ENCODE measurements at places on chromosomes 12 and 14. TPM values are rescaled to one million over a fixed set of nuclear protein-coding genes. Genes with fewer than 3 reads are reported as not detected.

GRCh38 chr12:112711026-112711425 is 80.5 kb upstream of the RPH3A start:
- H3K36me3 ChIP-seq, result no peaks in the 10 kb centered on the region
- H3K4me3 ChIP-seq, result no peak overlapping the region
- DNase-seq, result no peak
- no peaks in the 10 kb centered on the region for H3K4me1 ChIP-seq

DNA sequence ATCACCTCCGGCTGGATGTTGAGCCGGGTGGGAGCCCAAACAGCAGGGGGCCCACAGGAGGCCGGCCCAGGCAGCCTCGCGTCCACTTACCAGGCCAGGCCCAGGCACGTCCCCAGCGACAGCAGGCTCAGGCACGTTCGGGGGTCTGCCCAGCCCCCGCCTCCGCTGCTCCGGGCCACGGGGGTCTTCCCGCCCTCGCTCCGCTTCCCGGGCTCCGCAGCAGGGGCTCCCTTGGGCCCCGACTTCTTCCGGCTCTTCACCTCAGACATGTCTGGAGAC is 216 bp downstream of the IKBIP start:
- peaks cover 12% of the 10 kb centered on the region for H3K4me1 ChIP-seq
- peak; percentile 35 for DNase-seq
- H3K27me3 ChIP-seq, result no peaks in the 10 kb centered on the region

PRR13 gene
- total RNA-seq, result 111 TPM

SPTSSA gene
- 50.2 TPM for total RNA-seq

JKAMP gene
- 50.6 TPM for total RNA-seq

MAX gene
- total RNA-seq, result 79.2 TPM

DNA sequence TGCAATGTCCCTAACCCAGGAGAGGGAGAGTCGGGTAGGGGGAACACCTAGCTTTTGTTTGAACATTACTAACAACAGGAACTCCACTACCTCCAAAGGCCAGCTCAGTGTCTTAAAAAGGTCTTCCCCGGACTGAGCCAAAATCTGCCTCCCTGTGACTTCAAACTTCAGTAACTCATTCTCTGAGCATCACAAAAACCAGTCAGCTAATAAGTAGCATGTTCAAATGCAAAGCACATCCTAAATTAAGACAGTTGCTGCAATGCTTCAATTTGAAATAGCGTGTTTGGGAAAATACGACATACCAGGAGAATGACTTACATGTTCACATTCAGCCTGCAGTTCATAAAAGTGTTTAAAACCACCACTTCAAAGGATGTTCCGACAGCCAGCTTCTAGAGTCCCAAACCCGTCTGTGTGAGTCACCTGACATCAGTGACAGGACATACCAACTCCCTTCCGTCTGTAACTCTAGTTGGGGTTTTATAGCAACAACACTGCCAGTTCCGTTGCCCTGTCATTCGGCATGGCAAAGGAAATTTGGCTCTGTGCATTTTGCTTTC is 13.0 kb downstream of the ZFP36L1 start:
- no peak for DNase-seq
- no peak overlapping the region for H3K4me3 ChIP-seq
- H3K36me3 ChIP-seq, result no peaks in the 10 kb centered on the region
- H3K27me3 ChIP-seq, result no peaks in the 10 kb centered on the region

- peaks cover 18% of the 10 kb centered on the region for H3K27me3 ChIP-seq
- H3K36me3 ChIP-seq, result no peaks in the 10 kb centered on the region
- no peaks in the 10 kb centered on the region for H3K4me1 ChIP-seq
- H3K4me3 ChIP-seq, result no peak overlapping the region
Observed at GRCh38 chr12:128974881-128975280, 121.6 kb downstream of the GLT1D1 start.

GRCh38 chr12:59700153-59700450 is 104.3 kb downstream of the SLC16A7 start:
- no peak overlapping the region for H3K27ac ChIP-seq
- H3K36me3 ChIP-seq, result no peaks in the 10 kb centered on the region
- no peak for DNase-seq
- H3K27me3 ChIP-seq, result no peaks in the 10 kb centered on the region
- H3K4me3 ChIP-seq, result no peak overlapping the region

GRCh38 chr14:73795974-73796373 is 55.7 kb upstream of the PTGR2 start:
- H3K36me3 ChIP-seq, result no peaks in the 10 kb centered on the region
- H3K4me3 ChIP-seq, result no peak overlapping the region
- peaks cover 11% of the 10 kb centered on the region for H3K4me1 ChIP-seq
- no peaks in the 10 kb centered on the region for H3K27me3 ChIP-seq
- H3K27ac ChIP-seq, result no peak overlapping the region

GRCh38 chr12:31478425-31478824 is 112.5 kb downstream of the DENND5B start:
- DNase-seq, result no peak
- no peak overlapping the region for H3K27ac ChIP-seq
- H3K27me3 ChIP-seq, result no peaks in the 10 kb centered on the region
- H3K36me3 ChIP-seq, result no peaks in the 10 kb centered on the region
- H3K4me1 ChIP-seq, result peaks cover 3% of the 10 kb centered on the region
- no peak overlapping the region for H3K4me3 ChIP-seq

LPAR5 gene
- total RNA-seq, result 8.1 TPM

DNA sequence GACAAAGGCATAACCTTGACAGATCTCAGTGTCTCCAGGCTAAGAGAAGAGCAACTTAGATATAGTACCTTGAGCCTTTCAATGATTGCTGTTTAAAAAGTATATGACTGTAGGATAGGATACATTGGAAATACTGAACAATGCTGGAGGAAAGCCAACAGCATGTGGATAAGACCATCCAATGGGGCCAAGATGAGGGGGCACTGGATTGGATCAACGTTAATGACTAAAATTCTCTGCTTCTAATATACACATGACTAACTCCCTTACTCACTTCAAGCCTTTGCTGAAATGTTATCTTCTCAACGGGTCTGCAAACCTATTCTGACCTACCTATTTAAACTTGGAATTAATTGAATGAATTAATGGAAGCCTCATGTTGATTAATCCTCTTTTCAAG is 354.9 kb downstream of the RAD51B start:
- no peaks in the 10 kb centered on the region for H3K36me3 ChIP-seq
- H3K4me1 ChIP-seq, result no peaks in the 10 kb centered on the region
- DNase-seq, result no peak
- H3K4me3 ChIP-seq, result no peak overlapping the region
- no peak overlapping the region for H3K27ac ChIP-seq
- H3K27me3 ChIP-seq, result no peaks in the 10 kb centered on the region

- DNase-seq, result no peak
- no peaks in the 10 kb centered on the region for H3K27me3 ChIP-seq
- no peak overlapping the region for H3K4me3 ChIP-seq
- H3K36me3 ChIP-seq, result no peaks in the 10 kb centered on the region
Observed at GRCh38 chr12:62732861-62733427, 202.0 kb downstream of the PPM1H start.

DNA sequence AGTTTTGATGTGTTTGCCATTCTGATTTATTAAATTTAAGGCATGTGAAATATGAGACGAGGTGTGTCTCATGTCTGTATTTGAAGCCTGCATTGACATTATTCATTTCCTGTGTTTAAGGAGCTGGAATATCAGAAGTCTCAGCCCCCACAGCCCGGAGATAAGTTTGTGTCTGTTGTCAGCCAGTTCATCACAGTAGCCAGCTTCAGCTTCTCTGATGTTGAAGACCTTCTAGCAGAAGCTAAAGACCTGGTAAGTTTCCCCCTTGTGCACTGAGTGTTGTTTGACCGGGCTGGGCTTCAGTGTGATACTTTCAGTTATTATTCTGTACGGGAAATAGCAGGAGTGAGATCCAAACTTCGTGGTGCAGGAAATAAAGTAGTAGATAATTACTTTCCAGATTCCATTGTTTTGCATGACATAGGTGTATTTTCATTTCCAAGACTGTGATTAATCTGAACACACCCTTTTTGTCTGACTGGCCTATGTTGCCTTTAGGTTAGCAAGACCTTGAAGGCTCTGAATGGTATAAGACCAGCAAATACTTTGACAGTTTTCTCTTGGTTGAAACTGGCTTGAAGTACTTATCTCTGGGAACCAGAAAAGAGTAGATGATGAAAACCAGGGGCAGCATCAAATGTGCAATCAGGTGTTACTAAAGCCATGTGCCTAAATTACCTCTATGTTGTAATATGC is 101.5 kb downstream of the GPR135 start:
- no peaks in the 10 kb centered on the region for H3K36me3 ChIP-seq
- peaks cover 7% of the 10 kb centered on the region for H3K4me1 ChIP-seq
- no peak overlapping the region for H3K27ac ChIP-seq
- no peak for DNase-seq
- H3K27me3 ChIP-seq, result no peaks in the 10 kb centered on the region

DNA sequence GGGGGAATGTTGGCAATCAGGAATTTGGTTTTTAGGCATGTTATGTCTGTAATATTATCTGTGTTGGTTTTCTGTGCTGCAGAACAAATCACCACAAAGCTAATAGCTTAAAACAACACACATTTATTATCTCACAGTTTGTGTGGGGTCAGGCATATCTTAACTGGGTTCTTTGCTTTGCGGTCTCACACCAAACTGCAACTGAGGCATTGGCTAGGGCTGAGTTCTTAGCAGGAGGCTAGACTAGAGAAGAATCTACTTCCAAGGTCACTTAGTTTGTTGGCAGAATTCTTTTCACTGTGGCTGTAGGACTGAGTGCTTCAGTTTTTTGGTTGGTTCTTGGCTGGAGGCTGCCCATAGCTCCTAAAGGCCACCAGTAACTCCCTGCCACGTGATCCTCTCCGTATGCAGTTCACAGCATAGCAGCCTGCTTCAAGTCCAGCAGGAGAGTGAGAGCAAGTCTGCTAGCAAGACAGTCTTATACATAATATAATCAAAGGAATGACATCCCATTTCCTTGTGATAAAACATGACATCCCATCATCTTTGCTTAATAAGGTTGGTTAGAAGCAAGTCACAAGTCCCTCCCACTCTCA is 21.6 kb downstream of the ATF1 start:
- peaks cover 18% of the 10 kb centered on the region for H3K36me3 ChIP-seq
- DNase-seq, result no peak
- no peak overlapping the region for H3K27ac ChIP-seq
- H3K4me3 ChIP-seq, result no peak overlapping the region
- H3K4me1 ChIP-seq, result no peaks in the 10 kb centered on the region
- H3K27me3 ChIP-seq, result no peaks in the 10 kb centered on the region

GRCh38 chr12:71029302-71029701 is 108.8 kb upstream of the PTPRR start:
- DNase-seq, result no peak
- no peaks in the 10 kb centered on the region for H3K4me1 ChIP-seq
- H3K27ac ChIP-seq, result no peak overlapping the region
- no peaks in the 10 kb centered on the region for H3K36me3 ChIP-seq

GRCh38 chr12:119829439-119829838 is 47.7 kb downstream of the CIT start:
- DNase-seq, result no peak
- H3K27me3 ChIP-seq, result no peaks in the 10 kb centered on the region
- H3K36me3 ChIP-seq, result no peaks in the 10 kb centered on the region
- H3K27ac ChIP-seq, result no peak overlapping the region
- H3K4me3 ChIP-seq, result no peak overlapping the region

TC2N gene
- total RNA-seq, result 4.7 TPM

KRT85 gene
- not detected for total RNA-seq

KIF21A gene
- 9.2 TPM for total RNA-seq

GRCh38 chr14:104786091-104786586 is 9.4 kb downstream of the AKT1 start:
- H3K36me3 ChIP-seq, result no peaks in the 10 kb centered on the region
- H3K27me3 ChIP-seq, result no peaks in the 10 kb centered on the region
- H3K4me3 ChIP-seq, result no peak overlapping the region

DNA sequence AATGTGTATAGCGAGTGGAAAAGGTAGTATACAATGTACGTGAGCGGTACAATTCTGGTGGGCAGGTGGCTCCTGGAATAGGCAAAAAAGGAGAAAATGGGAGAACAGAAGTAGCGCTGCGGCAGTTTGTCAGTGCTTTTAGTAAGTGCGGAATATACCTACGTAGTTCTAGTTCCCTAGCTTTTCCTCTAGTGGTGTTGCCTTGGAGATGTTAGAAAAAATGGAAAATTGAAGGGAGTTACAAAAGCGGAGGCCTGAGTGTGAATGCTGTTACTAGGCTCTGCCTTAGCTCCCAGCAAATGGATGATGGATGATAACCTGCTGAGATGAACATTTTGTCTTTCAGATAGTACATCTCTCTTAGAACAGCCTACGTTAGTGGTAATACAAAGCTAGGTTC is 1.1 kb downstream of the TTC8 start:
- DNase-seq, result no peak
- no peak overlapping the region for H3K4me3 ChIP-seq
- H3K27me3 ChIP-seq, result no peaks in the 10 kb centered on the region
- H3K4me1 ChIP-seq, result peaks cover 48% of the 10 kb centered on the region
- H3K27ac ChIP-seq, result no peak overlapping the region
- H3K36me3 ChIP-seq, result no peaks in the 10 kb centered on the region

GRCh38 chr14:32731249-32731648 is 207.4 kb upstream of the NPAS3 start:
- H3K36me3 ChIP-seq, result no peaks in the 10 kb centered on the region
- H3K27ac ChIP-seq, result no peak overlapping the region
- H3K4me3 ChIP-seq, result no peak overlapping the region
- no peak for DNase-seq
- H3K4me1 ChIP-seq, result no peaks in the 10 kb centered on the region

PLXNC1 gene
- 11.8 TPM for total RNA-seq

ACVRL1 gene
- total RNA-seq, result 45.2 TPM

- H3K4me3 ChIP-seq, result no peak overlapping the region
- no peaks in the 10 kb centered on the region for H3K4me1 ChIP-seq
- no peak for DNase-seq
- H3K36me3 ChIP-seq, result no peaks in the 10 kb centered on the region
- no peak overlapping the region for H3K27ac ChIP-seq
- H3K27me3 ChIP-seq, result no peaks in the 10 kb centered on the region
Observed at GRCh38 chr14:30333934-30334333, 225.0 kb upstream of the G2E3 start.

TGFB3 gene
- 102 TPM for total RNA-seq

DNA sequence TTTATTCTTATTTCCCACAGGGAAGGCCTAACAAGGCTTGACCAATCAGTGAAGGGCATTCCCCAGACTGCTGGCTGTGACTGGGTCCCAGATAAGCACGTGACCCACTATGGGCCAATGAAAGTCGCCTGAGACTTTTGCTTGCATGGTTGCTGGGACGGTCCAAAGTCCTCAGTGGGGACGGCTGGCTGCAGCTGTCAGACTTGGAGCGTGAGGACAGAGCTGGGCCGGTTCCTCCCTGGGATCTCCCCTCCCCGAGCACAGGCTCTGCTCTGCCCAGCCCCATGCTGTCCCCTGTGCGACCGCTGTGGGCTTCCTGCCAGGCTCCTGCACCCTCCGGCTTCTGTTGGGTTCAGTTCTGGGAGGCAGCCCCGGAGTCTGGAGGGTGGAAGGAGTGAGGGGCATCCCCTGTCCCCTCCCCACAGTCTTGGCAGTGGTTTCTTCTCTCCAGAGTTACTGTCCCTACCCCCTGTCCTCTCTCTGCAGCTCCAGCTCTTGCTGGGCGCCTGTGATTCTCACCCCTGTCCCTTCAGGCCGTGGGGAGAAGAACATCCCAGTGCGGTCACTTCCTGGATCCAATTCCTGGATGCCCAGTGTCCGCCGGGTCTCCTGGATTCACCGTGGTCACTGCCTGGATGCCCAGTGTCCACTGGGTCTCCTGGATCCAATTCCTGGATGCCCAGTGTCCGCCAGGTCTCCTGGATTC is 50.1 kb downstream of the GALNT9 start:
- no peak overlapping the region for H3K27ac ChIP-seq
- no peak overlapping the region for H3K4me3 ChIP-seq
- no peaks in the 10 kb centered on the region for H3K36me3 ChIP-seq
- no peak for DNase-seq

GRCh38 chr12:114287821-114288525 is 118.0 kb downstream of the TBX5 start:
- DNase-seq, result no peak
- H3K4me3 ChIP-seq, result no peak overlapping the region
- H3K4me1 ChIP-seq, result no peaks in the 10 kb centered on the region
- H3K27me3 ChIP-seq, result no peaks in the 10 kb centered on the region
- no peak overlapping the region for H3K27ac ChIP-seq

KCNMB4 gene
- 3.8 TPM for total RNA-seq

Measured in adrenal gland (tissue), 19 donors.